ENCODE measurements at places on chromosomes 11 and 22. TPM values are rescaled to one million over a fixed set of nuclear protein-coding genes. Genes with fewer than 3 reads are reported as not detected.

The MFRP gene
- polyA plus RNA-seq, result not detected

The SPI1 gene
- polyA plus RNA-seq, result 5.2 TPM

The PHLDA2 gene
- polyA plus RNA-seq, result 1.7 TPM

The IFTAP gene
- 57.4 TPM for polyA plus RNA-seq

The ARHGAP8 gene
- polyA plus RNA-seq, result 57.7 TPM

The PGA5 gene
- not detected for polyA plus RNA-seq

The RAPSN gene
- 0.19 TPM for polyA plus RNA-seq

The PNPLA5 gene
- polyA plus RNA-seq, result 0.18 TPM

The SCARF2 gene
- polyA plus RNA-seq, result 22.5 TPM

The TMEM225 gene
- not detected for polyA plus RNA-seq

Measured in renal cortex interstitium (tissue), 15 donors.